Activated T-helper 1 cell treated with anti-CD3 and anti-CD28 coated beads, Interleukin-2, amount 50 U/mL, for 16 hours (primary cell): ENCODE measurements at places on chromosomes 2 and 18.
A peak's percentile ranks its signal among the peaks of the same experiment; 100 is the strongest.

DNA sequence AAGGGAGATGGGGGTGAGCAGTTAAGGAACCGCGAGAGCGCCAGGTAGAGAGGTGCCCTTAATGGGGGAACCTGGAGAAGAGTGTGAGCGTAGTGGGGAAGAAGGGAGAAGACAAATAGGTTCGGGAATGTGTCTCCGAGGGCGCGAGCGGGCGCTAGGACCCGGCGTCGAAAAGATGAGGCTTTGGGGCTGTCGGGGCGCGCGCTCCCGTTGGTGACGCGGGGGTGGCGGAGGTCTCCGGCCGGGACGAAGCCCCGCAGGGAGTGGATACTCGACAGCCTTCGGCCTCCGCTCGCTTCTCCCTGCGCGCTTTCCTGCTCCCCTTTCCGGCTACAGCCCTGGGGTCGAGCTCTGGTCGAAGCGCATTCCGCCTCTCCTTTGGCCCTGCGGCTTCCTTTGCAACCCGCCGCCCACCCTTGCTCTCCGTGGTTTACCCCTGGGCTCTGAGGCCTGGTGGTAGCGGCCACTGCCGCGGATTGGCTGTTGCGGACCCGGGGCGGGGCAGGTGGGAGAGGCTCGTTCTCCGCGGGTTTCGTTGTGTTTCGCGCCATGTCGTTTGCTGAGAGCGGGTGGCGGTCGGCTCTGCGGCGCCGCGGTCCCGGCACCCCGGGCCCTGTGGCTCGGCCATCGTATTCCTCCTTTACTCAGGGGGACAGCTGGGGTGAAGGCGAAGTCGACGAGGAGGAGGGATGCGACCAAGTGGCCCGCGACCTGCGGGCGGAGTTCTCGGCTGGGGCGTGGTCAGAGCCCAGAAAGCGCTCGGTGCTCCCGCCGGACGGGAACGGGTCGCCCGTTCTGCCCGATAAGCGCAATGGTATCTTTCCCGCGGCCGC lies at the start of gene ARL6IP6:
Gene ARL6IP6, plus strand, starts transcription at position 545 of the 833 bp plus-strand sequence. Its CDS starts 5 bp downstream, at position 550.
- peak; percentile 88 for DNase-seq

DNA sequence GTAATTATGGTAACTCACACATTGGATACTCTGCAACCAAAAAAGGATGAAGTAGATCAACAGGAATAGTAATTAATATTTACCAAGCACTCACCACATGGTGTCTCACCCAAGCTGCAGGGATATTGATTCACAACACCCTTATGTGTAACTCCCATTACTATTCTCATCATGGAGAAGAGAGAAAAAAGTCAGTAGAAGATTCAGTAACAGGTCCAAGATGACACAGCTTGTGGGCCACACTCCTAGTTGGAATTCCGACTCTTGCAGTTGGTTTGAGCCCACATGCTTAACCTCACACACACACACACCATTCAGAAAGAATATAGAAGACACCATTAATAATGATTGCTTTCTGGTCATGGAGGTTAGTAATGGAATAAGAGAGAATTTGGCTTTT lies 1.7 kb upstream of the MLPH start:
- DNase-seq = no peak

GRCh38 chr2:239880396-239880795 lies 144.7 kb downstream of the NDUFA10 start:
- DNase-seq = no peak

- DNase-seq = no peak
Observed at GRCh38 chr18:35510076-35510651, 12.4 kb upstream of the INO80C start.

DNA sequence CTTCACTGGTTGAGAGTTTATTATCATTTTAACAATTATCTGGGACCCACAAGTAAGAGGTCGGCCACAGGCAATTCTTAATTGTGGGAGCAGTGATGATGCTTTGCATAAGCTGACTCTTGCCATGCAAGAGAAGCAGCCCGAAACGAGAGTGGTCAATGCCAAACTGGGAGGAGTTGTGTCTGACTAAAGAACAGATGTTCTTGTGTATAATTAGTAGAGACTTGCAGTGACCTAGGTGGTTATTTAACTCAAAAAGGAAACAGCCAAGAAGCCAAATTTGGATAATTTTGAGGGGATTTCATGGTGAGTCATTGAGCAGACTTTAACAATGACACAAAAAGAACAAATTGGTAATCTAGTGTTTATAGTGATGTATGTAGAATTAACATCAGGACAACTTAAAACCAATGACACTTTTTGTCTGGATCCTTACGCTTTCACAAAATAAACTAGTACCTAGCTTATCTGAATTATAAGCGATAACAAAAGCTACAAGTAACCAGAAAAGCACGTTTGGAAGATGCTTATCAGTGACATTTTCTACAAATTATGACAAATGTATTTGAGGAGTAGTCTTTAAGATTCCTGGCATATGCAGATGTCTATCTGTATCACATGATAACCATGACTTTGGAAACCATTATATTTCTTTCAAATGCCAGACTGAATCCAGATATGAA lies 184.7 kb upstream of the DLGAP1 start:
- no peak for DNase-seq

DNA sequence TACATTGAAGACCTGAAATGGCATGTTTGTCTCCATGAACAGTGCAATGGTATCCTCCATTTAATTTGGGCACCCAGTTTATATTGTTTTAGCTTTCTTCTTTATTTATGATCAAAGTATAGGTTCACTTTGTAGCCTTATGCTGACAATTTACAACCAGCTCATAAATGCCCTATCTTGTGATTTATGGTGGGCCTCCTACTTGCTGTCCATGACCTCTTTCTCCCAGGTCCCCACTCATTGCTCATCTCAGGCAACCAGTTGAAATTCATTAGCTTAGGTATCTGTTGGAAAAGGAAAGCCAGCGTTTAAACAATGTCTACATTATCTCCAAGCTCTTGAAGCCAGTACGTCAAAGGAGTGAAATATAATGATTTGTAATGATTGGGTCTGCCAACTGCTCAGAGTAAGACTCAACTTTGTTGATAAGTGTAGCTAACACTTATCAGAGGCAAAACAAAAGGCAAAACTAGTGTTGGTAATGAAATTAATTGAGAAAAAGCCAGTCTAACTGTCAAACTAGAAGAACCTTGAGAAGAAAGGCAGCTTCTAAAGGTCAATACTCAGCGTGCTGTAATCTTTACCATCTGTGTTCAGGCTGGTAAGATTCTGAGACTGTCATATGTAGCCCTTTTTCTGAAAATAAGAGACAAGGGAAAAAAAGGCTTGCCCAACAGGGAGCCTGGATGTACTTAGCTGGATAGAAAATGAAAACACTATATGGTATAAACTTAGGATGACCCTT lies 695.9 kb downstream of the EPHA4 start:
- DNase-seq = no peak

DNA sequence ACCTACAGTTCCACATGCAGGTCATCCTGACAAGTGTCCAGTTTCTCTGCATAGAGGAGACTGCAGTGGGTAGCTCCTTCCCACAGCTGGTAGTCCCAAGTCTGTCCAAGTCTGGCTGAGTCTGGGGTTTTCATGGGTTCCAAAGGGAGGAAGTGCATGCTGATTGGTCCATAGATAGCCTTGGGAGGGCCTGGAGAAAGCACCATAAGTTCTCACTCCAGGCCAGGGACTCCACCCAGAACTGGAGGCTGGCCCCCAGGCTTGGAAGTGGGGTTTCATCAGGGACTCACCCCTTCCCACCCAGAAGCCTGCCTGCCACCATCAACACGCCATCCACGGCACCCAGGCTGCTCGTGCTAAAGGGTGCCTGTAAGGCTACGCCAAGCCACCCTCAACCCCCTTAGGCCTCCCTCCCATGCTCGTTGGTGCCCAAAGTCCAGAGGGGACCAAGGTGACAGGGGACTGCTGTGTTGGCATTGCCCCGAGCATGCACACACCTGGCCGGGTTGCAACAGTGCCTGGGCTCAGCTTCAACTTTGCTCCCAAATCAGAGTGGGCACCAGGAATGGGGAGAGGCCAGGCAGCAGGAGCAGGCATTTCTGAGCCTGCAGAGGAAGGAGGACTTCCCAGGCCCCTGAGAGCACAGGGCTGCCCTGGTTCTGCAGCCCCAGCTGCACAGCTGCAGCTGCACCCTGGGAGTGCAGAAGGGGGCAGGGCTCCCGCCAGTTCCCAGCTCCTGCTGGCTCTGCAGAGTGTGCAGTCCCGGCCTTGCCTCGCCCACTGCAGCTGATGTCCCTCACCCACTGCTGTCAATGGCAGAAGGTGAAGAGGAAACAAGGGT lies 116.5 kb upstream of the MAP2 start:
- no peak for DNase-seq

GRCh38 chr18:3015204-3015592 lies 2.3 kb upstream of the LPIN2 start:
- no peak for DNase-seq

DNA sequence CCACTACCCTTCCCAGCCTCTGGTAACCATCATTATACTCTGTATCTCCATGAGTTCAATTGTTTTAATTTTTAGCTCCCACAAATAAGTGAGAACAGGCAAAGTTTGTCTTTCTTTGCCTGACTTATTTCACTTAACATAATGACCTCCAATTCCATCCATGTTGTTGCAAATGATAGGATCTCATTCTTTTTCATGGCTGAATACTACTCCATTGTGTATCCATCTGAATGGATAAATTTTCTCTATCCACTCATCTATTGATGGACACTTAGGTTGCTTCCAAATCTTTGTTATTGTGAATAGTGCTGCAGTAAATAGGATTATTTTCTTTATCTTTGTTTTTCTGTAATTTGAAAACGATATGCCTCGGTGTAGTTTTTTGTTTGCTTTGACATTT lies 26.2 kb downstream of the ANKAR start:
- no peak for DNase-seq
